ENCODE measurements at places on chromosomes 12 and 14.

DNA sequence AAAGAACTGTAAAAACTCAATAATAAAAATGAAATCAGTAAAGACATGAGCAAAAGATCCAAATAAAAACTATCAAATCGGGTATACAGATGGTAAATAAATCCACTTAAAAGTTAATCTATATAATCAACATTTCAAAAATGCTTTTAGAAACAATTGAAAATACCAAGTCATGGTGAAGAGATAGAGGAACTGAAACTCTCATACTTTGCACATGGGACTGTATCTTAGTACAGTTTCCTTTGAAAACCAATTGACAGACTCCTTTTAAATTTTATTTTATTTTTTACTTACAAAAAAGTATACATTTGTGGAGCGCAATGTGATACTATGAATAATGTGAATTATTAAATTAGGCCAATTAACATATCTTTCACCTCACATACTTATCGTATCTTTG, 98.6 kb upstream of the FAR2 start:
- DNase-seq: no peak

DNA sequence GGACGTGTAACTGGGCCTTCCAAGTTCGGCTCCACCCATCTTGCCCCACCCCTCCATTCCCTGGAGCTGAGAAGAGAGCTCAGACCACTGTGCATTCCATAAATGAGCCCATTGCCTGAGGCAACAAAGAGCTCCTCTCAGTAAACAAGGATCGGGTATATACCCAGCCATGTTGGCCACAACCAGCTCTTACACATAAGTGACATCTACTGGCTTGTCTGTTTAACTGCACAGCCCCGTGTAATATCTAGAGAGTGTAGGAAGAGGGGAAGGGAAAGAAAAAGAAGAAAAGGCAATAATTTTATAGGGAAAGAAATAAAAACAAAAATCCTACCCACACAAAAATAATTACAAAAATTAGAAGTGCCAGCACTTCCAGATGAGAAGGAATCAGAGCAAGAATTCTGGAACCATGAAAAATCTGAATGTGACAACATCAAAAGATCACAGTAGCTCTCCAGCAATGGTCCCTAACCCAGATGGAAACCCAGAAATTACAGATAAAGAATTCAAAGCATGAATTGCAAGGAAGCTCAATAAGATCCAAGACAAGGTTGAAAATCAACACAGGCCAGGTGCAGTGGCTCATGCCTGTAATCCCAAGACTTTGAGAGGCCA, 308.1 kb downstream of the RPAP3 start:
- peak; percentile 77 for DNase-seq

DNA sequence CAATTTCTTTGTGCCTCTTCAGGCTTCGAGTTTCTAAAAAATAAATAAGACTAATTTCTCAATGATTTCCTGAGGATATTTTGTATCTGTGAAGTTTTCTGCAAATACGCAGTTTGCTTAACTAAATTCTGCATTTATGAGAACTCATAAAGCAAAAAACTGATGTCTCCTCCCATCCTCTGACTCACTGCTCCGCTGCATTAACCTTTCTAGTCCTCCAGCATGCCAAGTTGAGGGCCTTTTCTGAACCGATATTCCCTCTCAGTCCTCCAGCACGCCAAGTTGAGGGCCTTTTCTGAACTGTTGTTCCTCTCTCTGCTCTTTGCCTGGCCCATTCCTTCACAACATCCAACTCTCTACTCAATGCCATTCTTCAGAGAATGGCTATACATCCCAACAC, 3.2 kb downstream of the IPO8 start:
- DNase-seq: peak; percentile 49

DNA sequence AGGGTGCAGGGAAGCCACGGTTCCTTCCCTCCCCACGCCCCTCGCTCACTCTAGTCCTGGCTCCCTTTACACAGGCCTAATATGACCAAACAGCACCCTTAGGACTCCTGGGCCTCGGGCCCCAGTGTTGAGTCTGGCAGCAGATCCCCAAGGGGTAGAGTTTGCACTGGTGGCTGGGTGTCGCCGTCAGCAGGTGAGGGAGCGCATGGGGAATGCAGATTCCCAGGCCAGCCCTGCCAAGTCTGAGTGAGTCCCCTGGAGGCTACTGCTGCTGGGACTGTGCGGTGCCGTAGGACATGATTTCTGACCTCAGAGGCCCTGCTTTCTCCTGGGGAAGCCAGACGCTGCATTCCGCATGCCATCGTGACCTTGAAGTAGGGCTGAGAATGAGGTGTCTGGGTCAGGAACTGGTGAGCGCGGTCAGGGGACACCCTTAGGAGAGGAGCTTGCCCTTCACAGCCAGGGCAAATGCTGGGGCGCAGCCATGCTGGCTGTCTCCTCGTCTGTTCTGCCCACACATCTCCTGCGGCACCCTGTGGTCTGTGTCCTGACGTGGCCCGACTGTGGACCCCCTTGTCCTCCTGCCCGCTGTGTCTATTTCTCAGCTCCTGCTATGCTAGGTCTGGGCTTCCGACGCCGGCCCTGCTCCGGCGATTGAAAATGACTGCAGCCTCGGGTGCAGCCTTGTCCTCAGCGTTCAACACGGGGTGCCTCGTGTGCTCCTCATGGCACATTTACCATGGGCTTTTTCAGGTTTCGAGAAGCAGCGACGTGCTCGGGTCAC, 37.6 kb upstream of the PRMT8 start:
- DNase-seq: no peak

DNA sequence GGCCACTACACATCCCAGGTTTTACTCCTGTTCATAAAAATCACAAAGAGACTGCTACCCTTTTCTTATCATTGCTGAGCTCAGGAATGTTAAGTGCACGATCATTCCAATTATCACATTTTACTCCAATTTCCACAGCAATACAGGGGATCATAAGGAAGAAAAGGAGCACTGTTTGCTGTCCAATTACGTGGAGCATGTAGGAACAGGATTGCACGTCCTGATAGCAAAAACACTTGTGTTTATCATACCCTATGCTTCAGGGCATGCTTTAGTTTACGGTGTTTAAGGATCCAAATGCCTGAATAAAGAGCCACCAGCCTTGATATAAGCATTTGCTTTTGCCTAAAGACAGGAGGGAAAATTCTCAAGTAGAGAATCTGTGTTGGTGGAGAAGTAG, 155.4 kb upstream of the EGLN3 start:
- no peak for DNase-seq

GRCh38 chr14:75533791-75534555, 11.7 kb downstream of the BATF start:
- no peak for DNase-seq

DNA sequence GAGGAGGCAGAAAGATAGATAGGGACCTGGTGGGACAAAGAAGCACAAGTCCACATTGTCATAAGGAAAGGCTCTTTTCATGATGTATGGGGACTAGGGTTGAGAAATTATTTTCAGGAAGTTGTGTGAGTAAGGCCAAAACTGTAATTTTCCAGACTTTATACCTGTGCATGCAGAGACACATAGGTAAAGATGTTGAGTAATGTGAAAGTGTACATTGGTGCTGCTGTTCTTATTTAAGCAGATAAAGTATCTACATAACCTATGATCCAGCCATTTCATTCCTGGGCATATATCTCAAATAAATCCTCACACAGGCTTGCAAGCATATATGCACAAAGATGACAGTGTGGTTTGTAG, 332.2 kb downstream of the DUSP6 start:
- no peak for DNase-seq

DNA sequence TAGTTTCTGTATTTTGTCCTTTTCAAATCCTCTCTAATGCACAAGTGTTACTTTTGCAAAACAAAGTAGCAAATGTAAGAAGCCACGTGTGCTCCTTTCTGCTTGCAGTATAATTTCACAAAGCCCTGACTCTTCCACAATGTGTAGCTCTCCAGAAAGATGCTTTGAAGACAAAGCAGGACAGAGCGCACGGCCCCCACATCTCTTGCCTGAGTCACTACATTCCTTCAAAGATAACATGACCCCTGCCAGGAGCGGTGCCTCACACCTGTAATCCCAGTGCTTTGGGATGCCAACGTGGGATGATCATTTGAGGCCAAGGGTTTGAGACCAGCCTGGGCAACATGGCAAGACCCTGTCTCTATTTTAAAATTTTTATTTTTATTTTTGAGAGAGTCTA, 40.5 kb downstream of the JAG2 start:
- no peak for DNase-seq

DNA sequence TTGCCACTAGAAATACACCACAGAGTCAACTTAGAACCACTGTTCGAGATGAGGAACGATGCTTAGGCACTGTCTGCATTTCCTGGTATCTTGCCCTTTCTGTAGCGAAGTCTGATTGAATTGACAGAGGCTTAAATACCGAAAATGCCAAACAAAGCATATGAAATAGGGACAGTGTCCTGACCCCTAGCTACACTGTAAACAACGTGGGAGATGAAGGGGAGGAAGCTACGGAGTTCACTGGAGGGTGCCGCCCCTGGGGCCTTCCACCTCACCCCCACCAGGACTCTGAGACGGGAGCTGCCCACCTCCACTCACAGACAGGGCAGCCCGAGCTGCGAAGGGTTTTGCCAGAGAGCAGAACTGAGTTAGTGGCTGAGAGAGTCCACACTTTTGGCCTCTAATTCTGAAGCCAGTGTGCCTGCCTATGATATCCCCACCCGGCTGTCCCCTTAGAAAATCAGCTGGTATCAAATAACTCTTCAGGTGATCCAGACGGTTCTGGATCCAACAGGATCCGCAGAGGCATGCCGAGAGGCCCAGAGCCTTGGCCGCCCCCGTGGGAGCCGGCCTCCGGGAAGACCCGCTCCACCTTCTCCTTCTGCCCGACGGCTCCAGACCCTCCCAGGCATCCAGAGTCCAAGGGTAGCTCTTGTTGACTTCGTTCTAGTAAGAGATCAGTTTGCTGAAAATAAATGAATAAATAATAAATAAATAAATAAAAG, 230.7 kb upstream of the DIO3 start:
- DNase-seq: no peak
